Fibroblast of lung (primary cell): ENCODE measurements at places on chromosomes 11 and 22. TPM values are rescaled to one million over a fixed set of nuclear protein-coding genes. Genes with fewer than 3 reads are reported as not detected.

GRCh38 chr22:17201285-17201945, 17.8 kb downstream of the ADA2 start:
- peak; percentile 47 for DNase-seq

GRCh38 chr11:199782-200181, 6.9 kb downstream of the SCGB1C1 start:
- DNase-seq: no peak

DNA sequence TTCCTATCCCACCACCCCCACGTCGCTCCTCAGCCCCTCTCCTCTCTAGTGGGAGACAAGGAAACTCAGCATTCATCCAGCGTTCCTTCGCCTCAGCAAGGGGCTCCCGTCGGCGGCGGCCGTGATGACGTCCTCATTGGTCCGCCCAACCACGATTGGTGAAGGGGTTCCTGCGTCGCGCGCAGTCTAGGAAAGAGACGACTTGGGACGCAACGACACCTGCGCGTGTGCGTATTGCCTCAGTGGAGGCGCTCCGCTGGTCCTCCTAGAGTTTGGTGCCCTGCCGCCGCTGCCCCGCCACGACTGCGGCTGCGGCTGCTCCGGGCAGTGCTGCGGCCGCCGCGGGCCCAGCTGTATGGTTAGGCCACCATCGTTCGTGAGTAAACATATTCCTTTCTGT, 56.6 kb downstream of the CCDC81 start:
- DNase-seq: no peak

DNA sequence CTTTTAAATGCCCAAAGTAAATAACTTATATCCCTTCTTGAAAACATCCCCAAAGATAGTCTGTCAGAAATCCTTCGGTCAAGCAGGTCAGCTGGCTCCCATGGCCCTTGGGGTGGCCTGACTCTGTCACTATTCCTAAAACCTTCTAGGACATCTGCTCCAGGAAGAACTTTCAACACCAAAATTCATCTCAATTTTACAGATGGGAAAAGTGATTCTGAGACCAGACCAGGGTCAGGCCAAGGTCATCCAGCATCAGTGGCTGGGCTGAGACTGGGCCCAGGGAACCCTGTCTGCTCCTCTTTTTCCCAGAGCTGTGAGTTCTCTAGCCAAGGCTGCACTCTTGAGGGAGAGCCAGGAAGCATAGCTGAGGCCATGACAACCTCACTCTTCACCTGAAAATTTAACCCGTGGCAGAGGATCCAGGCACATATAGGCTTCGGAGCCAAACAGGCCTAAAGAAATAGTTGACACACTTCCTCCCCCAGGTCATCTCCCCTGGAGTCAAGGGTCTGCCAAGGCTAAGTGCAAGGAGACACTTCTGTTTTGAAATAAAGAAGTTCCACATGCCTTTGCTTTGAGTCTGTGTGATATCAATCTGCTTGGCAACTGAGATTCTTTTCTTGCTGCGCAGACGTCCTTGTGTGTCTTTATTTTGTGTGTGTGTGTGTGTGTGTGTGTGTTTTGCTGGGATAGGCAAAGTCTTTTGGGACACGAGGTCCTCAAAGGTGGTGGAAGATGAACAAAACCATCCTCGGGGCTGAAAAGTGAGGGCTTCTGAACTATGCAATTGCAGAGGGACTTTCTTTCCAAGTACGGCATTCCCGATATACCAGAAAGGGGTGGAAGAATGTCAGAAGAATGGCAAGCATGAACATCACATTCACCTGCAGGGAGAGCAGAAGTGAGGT, 16.8 kb upstream of the PRG2 start:
- no peak for DNase-seq

DNA sequence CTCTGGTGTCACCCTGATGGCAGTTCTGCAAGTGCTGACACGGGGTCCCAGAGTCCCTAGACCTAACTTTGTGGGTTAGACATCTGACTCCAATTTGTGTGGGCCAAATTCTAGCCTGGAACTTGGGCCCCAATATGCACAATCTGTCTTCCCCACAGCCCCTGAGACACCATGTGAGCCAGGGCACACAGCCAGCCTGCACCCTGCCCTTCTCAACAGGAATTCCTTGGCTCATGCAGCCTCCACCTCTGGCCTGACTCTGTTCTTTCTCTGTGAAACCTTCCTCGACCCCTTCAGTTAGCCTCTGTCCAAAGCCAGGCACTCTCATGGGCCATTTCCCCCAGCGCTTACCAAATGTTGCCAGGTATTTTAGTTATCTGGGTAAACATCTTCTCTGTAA, 59.1 kb upstream of the POU2AF1 start:
- no peak for DNase-seq

GRCh38 chr22:25833091-25833490, 91.1 kb downstream of the MYO18B start:
- no peak for DNase-seq

The RBM4 gene
- 91.2 and 105 TPM in 2 replicates for total RNA-seq

The TRIM34 gene
- 11.3 and 17.8 TPM in 2 replicates for total RNA-seq

The PGA4 gene
- total RNA-seq: 2.3 TPM in 1 of 2 replicates, not detected in the other

The ASCL2 gene
- not detected in 2 replicates for total RNA-seq
